ENCODE measurements at places on chromosomes 4 and X.

- DNase-seq: no peak
Measured at GRCh38 chr4:118839221-118839927, 3.4 kb upstream of the SEC24D start.

- DNase-seq: no peak
Measured at GRCh38 chr4:142243255-142243654, 602.8 kb downstream of the INPP4B start.

GRCh38 chr4:83449009-83449408 lies 6.6 kb downstream of the HELQ start:
- DNase-seq: no peak

- DNase-seq: no peak
Measured at GRCh38 chrX:70226687-70227086, 7.8 kb upstream of the AWAT1 start.

DNA sequence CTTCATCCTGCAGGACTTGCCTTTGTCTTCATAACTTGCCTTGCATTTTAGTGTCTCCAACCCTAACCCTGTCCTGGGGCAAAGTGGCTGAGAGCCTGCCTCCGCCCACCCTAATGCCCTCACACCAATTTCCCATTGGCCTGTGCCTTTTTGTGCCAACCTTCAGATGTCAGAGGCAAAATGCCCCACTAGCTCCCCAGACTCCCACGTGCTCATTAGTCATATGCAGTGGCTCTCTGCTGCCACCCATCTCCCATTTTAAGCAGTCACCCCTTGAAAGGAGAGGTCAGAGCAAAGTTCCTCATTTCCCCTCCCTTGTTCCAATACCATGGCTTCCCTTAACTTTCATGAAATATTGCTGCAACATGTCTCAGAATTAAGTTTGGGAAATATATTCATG lies 74.8 kb upstream of the PASD1 start:
- DNase-seq: no peak

DNA sequence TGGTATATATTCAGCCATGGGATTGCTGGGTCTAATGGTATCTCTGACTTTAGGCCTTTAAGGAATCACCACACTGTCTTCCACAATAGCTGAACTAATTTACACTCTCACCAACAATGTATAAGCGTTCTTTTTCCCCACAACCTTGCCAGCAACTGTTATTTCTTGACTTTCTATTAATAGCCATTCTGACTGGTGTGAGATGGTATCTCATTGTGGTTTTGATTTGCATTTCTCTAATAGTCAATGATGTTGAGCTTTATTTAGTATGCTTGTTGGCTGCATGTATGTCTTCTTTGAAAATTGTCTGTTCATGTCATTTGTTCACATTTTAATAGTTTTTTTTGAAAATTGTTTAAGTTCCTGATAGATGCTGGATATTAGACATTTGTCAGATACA lies 235.2 kb downstream of the HEPH start:
- DNase-seq: no peak

DNA sequence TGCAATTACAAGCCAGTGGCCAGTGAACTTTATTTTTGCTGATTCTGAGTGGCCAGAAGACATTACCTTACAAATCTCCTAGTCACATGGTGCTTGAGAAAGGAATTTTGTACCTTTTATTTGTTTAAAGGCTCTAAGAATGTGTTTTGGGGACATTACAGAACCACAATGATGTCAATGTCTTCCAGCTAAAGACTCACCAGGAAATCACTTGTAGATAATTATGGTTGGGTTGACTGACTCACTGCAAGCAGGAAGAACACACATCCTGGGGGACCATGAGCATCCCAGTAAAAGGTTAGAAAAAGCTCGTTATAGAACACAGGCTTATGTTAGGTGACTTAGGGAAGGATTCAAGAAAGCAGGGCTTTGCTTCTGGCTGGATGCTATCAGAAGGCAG lies 119.4 kb upstream of the FAM9B start:
- no peak for DNase-seq

- no peak for DNase-seq
Measured at GRCh38 chrX:20116087-20116576, 575 bp downstream of the MAP7D2 start.

DNA sequence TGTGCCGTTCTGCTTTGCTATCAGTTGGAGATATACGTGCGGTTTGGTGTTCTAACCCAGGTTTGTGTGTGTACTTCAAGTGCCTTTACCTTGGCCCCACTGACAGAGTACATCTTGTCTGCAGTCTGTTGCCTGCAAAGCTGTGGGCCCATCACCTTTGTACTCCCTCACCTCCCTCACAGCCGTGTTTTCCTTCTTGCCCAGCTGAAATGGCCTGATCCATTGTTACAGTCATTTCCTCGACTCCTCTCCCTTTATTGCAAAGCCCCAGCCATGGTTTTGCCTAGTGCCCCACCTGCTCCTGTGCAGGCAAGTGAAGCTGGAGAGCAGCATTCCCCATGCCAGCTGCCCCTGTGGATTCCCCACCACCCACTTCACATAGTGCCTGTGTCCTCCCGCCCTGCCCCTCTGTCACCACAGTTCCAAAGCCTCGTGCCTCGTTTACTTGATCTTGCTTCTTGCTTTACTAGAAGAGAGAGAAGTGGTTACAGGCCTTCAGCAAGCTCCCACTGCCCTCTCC lies 55.2 kb upstream of the TLR2 start:
- DNase-seq: no peak

- no peak for DNase-seq
Measured at GRCh38 chr4:5165420-5166369, 114.4 kb downstream of the STK32B start.

- DNase-seq: no peak
Measured at GRCh38 chr4:22676063-22676462, 16.7 kb upstream of the GBA3 start.

DNA sequence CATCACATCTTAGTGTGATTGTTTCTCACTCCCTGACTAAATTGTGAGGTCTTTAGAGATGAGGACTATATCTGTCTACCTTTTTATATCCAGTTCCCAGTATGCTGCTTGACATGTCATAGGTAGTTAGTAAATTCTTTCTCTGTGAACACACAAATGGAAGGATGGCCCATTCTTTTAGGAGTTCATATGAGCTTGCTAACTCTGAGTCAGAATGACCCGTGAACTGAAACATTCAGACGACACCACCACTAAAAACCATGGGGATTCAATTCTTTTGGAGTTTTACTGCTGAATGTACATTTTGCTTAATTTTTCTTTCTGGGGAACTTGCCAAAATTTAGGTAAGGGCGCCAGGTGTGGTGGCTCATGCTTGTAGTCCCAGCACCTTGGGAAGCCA lies 13.9 kb downstream of the OFD1 start:
- DNase-seq: no peak

DNA sequence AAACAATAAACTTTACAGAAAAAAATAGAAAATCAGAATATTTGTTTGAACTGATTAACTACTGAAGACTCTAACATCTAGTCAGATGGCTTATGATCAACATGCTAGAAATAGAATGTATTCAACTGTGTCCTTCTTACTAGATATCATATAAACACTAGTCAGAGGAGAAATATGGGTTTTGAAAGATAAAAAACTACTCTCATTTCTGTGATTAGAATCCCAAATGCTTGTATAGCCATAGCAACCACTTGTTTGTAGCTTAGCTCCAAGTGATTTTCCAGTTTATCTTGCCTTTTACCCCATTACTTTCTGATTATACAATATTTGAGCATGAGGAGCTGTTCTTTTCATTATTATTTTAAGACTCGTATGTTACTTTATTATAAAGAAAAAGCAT lies 31.2 kb downstream of the USP38 start:
- DNase-seq: no peak

GRCh38 chr4:119025916-119026661 lies 109.5 kb upstream of the MYOZ2 start:
- no peak for DNase-seq

- no peak for DNase-seq
Measured at GRCh38 chr4:6178757-6179156, 21.6 kb downstream of the JAKMIP1 start.

- no peak for DNase-seq
Measured at GRCh38 chrX:31287861-31288260, 216.0 kb upstream of the FTHL17 start.

- no peak for DNase-seq
Measured at GRCh38 chrX:10902001-10902400, 209.1 kb upstream of the HCCS start.

GRCh38 chrX:68889249-68889648 lies 60.4 kb downstream of the EFNB1 start:
- no peak for DNase-seq

DNA sequence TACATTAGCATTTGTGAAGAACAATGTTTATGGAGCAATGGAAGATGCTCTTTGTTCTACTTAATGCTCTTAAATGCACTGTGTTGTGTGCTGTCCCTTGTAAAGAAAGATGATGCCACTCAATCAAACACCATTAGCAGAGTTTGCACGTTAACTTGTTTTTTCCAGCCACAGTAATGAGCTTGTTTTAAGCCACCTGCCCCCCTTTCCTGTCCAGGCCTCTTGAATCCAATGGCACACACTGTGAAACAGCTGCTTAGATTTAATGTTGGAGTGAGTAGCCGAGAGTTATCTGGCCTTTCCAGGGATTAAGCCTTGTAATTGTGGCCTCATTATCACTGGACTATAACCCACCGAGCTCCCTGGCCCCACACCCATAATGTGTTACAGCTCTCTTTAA lies 86.0 kb downstream of the PAK3 start:
- no peak for DNase-seq

DNA sequence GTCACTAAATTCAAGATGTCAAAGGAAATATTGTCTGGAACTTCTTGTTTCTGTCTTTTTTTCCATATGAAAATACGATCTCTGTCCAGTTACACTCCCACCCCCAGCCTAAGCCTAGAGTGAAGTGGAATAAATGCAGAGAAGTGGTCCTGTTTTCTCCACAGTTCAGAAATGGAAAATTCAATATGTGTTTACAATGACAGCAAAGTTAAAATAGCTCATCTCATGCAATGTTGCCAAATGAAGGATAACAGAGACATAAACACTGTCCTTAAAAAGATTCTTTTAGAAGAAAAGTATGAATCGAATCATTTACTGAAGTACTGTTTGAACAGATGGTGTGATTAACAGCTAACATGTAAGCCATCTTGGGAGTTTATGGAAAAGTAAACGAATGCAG lies 160.8 kb upstream of the STK26 start:
- no peak for DNase-seq

DNA sequence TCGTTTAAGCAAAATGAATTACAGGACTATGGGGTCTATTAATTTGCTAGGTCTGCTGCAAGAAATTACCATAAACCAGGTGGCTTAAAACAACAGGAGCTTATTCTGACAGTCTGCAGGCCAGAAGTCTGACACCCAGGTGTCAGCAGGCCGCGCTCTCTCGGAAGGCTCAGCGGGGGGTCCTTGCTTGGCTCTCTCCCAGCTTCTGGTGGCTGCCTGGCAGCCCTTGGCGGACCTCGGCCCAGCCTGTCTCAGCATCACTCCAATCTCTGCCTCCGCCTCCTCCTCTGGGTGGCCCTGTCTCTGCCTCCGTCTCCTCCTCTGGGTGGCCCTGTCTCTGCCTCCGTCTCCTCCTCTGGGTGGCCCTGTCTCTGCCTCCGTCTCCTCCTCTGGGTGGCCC lies 580.5 kb upstream of the FAT1 start:
- no peak for DNase-seq

DNA sequence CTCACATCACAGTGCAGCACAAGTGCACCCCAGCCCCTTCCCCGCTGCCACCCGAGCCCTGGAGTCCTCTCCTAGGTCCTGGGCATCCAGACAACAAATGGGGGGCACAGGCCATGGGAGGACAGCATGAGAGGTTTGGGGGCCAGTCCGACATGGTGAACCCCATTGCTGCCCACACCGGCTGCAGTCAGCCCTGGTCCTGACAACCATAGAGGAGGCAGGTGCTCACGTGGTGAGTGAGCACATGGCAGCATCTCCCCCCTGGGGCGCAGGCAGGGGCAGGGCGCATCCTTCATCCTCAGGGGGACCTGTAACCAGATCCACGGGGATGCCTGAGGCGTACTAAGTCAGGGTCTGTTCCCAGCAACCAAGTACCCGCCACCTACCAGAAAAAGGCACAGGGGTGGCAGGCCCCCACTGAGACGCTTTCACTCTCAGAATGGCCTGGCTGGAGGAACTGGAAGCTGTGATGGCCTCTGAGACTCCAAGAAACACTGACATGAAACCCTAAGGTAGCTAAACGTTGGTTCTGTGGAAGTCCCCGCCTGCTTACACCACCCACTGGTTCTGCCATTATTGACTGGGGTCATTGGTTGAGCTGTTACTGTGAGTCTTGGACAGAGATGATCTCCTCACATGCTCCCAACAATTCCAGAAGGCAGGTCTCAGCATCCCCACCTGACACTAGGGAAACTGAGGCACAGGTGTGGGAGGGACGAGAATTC lies 6.5 kb downstream of the ZFYVE28 start:
- DNase-seq: no peak

DNA sequence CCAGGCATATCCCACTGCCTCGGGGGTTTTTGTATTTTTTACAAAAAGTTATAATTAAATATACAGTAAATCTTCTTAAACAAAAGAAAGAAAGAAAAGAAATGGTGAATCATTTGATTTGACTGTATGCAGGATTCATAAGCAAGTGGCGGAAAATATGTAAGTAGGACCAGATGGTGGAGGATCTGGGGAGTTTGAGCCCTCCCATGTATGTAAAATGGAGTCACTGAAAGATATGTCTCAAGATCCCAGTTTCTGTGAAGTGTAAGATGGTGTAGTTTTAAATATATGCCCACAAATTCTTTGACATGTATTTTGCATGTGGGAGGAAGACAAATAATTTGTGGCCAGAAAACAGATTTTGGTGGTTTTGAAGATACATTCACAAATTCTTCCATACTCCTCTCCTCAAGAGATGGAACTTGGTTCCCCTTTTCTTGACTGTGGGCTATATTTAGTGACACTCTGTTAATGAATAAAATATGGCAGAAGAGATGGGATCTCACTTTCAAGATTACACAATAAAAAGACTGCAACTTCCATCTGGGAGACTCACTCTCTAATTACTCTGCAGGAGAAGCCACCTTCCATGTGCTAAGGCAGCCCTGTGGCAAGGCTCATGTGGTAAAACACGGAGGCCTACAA lies 133.6 kb upstream of the S100G start:
- DNase-seq: no peak

- DNase-seq: no peak
Measured at GRCh38 chr4:57063518-57063917, 46.7 kb downstream of the IGFBP7 start.

- DNase-seq: no peak
Measured at GRCh38 chr4:5815641-5816040, 77.2 kb downstream of the CRMP1 start.

- no peak for DNase-seq
Measured at GRCh38 chr4:142265946-142266345, 580.2 kb downstream of the INPP4B start.

GRCh38 chr4:142142366-142143054 lies 506.1 kb downstream of the IL15 start:
- DNase-seq: no peak

GRCh38 chr4:102535398-102536082 lies 34.4 kb downstream of the NFKB1 start:
- no peak for DNase-seq

DNA sequence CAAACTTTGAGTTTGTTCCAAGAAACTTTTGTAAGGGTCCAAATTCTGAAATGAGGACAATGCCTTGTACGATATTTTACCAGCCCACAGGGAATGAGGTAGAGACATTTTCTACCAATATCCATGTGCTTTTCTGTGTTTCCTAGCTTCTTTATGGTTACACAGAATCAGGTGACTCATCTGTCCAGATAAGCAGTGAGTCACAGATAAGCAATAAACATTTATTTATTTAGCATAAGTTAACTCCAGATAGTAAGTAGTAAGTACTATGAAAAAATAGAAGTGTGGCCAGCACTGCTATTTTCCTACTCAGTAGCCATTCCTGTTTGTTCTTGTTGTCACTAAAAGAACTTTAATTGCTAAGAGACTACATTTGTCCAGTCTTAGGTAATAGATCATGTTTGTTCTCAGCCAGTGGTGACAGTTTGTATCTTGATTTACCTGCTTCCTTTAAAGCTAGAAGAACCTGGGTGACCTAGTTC lies 7.4 kb downstream of the AFF1 start:
- DNase-seq: no peak
